ENCODE measurements at places on chromosomes 2 and 18. TPM values are rescaled to one million over a fixed set of nuclear protein-coding genes. Genes with fewer than 3 reads are reported as not detected.

DNA sequence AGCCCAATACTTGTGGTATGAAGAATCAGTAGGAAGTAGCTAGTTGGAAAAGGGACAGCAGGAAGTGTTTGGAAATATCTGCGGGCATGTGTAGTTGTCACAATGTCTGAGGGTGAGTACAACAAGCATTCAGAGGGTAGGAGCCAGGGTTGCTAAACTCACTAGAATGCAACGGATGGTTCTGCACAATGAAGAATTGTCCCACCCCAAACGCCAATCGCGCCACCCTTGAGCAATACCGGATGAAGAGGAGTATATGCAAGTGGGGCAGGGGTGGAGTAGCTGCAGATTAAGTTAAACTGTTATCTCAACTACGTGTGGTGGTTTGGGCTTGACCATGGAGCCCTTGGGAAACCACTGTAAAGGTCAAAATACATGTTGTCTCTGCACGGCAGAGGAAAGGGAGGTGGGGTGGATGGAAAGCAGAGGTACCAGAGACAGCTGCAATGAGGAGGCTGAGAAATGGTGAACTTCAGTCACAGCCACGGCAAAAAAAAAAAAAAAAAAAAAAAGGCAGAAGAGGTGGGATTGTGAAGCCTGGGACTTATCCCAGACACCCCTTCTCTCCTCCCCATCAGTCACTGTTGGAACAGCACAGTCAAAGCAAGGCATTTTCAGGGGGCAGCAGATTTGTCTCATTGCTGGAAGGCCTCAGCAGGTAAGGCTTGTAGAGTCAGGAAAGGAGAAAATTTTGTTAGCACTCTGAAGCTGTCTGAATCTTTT lies 5.2 kb downstream of the CCL20 start:
- DNase-seq, result peak; percentile 95

The ABCG5 gene
- total RNA-seq, result not detected

The CNOT9 gene
- total RNA-seq, result 66.1 TPM

The CTLA4 gene
- not detected for total RNA-seq

GRCh38 chr18:62664414-62664813 lies 50.9 kb upstream of the PHLPP1 start:
- DNase-seq, result no peak

GRCh38 chr2:182558564-182558963 lies 131.7 kb upstream of the PDE1A start:
- no peak for DNase-seq

The ACMSD gene
- not detected for total RNA-seq

- DNase-seq, result no peak
These were observed 232.3 kb downstream of the KLHL29 start for GRCh38 chr2:23617167-23617810.

- no peak for DNase-seq
These were observed 53.1 kb downstream of the VIL1 start for GRCh38 chr2:218471982-218472381.

GRCh38 chr2:48626047-48626446 lies 8.4 kb downstream of the GTF2A1L start:
- no peak for DNase-seq

- DNase-seq, result no peak
These were observed 1334.4 kb upstream of the CELF4 start for GRCh38 chr18:38900031-38900430.

DNA sequence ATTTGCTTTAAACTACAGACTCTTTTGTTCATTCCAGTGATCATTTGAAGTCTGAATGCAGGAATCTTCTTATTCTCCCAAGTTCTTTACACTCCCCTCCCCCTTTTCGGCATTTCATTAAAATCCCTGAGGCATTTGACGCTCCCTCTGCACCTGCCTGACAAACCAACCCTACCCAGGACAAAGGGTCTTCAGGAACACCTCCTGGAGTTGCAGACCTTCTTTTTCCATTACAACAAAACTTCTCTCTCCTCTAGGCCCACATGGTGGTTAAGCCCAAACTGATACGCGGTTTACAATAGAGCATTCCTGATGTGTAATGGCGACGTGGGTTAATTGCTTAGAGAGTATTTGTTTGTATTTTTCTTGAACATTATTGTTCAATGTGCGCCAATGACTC lies 367.4 kb downstream of the FBXO15 start:
- DNase-seq, result no peak

Data from MCF 10A (cell line).